ENCODE measurements at places on chromosomes 5 and 9. TPM values are rescaled to one million over a fixed set of nuclear protein-coding genes. Genes with fewer than 3 reads are reported as not detected.
A peak's percentile ranks its signal among the peaks of the same experiment; 100 is the strongest.

ZDHHC11 gene
- 1.8 TPM for total RNA-seq

ACTL7B gene
- total RNA-seq: not detected

DNA sequence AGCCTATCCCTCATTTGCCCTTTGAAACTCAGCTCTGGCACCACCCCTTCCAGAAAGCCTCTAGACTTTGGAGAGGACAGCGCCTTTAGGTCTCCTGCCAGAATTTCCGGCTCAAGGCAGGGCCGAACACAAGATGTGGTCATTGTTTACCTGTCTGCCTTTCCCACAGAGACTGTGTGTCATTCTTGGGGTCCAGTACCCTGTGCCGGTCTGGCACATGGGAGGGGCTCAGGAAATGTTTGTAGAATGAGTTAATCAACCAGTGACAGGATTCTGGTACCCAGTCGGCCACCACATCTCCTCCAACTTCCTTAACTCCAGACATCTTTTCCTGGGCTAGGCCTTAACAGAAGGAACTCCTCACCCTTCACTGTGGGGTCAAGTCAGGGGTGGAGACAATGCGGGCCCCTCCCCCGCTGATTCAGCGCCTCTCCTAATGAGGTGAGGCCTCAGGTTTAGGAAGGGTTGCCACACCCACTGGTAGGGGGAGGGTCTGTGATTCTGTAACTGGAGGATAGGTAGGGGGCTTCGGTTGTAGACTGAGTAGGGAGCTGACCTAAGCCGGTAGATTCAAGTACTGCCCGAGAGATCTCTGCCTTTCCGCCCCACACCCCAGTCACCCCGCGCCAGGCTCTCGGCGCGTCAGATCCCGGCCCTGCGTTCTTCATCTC lies 29.3 kb downstream of the PCDH1 start:
- DNase-seq: peak; percentile 27

DNA sequence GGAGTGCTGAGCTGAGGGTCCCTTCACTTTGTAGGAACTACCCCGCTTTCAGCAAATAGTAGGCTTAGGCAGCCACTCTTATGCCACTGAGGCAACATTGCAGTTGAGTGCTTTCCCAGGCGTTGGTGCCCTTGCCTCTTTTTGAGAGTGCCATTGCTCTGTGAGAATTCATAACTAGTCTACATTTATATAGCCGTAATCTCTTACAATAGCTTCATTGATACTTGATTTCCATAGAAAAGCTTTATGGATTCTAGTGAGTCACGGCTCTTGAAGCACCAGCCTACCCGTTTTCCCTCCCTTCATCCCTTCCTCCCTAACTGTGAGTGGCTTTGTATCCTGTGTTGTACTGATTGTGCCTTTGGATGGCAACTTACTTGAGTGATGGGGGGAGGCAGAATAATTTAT lies 283.9 kb downstream of the AOPEP start:
- no peak for DNase-seq

- no peak for DNase-seq
Measured at GRCh38 chr5:58358501-58359178, 101.2 kb downstream of the PLK2 start.

GRCh38 chr5:100902440-100903038 lies 543 bp downstream of the ST8SIA4 start:
- DNase-seq: no peak

Measured in HFFc6 (cell line).